ENCODE measurements at places on chromosomes 6 and 20.

GRCh38 chr20:3980260-3981131, 34.9 kb downstream of the RNF24 start:
- no peak for DNase-seq

GRCh38 chr6:73657201-73657600, 3.4 kb upstream of the SLC17A5 start:
- no peak for DNase-seq

DNA sequence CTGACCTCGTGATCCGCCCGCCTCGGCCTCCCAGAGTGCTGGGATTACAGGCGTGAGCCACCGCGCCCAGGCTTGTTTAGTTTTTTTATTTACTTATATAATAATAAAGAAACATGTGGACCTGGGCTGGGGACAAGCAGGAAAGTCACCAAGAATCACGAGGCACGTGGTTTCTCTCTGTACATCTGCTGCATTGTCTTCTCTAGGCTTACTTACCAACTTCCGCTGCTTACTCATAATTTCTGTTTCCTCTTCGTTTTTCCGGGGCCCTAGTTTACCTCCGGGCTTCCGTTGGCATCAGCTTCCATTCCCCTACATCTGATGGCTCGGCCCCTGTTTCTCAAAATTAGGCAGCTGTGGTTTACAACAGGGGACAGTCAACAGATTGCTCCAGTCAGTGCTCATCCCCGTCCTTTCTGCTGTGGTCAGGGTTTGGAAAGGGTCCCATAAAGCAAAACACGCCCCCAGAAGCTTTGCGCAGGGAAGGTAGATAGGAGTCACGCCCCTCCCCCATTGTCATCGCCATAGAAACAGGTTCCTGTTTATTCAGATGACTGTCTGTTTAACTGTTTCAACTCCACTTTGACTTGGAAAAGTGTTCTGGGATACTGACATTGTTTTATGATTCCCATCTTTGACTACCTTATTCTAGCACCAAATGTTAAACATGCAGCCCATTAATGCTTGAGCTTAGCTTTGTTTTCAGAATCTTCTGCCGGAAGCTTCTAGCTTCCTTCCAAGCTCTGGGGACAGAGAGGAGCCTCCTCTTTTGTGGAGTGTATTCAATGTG, 31.9 kb upstream of the TXLNB start:
- peak; percentile 41 for DNase-seq

- DNase-seq: no peak
These were observed 41.5 kb downstream of the B4GALT5 start for GRCh38 chr20:49672096-49672664.

- no peak for DNase-seq
These were observed 78.3 kb downstream of the ATG5 start for GRCh38 chr6:106247293-106247692.

DNA sequence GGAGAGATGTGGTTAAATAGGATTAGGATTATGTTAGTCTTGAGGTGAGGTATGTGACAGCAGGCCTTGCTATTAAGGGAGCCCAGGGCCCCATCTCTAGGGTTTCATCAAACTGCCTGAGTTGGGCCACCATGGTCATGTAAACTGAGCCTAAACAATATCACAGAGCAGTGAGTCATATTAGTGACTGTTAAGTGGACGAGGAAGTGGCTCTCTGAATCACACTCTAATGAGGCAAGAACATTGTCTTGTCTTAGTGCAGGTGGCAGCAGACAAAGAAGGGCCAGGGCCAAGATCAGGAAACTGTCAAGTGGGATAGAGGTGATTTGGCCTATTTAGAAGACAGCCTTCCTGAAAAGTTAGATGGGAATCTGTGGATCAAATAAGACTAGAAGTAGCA, 23.1 kb downstream of the ENPP3 start:
- DNase-seq: no peak

- no peak for DNase-seq
These were observed 1.7 kb upstream of the TOMM34 start for GRCh38 chr20:44961870-44962267.

Data from activated CD4-positive, CD25-positive, alpha-beta regulatory T cell treated with anti-CD3 and anti-CD28 coated beads, Interleukin-2, amount 50 U/mL, for 16 hours (primary cell).